ENCODE measurements at places on chromosomes 11 and 22.

GRCh38 chr22:25346859-25347751 lies 127.7 kb downstream of the CRYBB2 start:
- no peak for DNase-seq

GRCh38 chr11:67409781-67410368 lies 5.6 kb upstream of the CARNS1 start:
- DNase-seq, result no peak

GRCh38 chr11:22342211-22343031 lies 4.2 kb downstream of the SLC17A6 start:
- DNase-seq, result no peak

DNA sequence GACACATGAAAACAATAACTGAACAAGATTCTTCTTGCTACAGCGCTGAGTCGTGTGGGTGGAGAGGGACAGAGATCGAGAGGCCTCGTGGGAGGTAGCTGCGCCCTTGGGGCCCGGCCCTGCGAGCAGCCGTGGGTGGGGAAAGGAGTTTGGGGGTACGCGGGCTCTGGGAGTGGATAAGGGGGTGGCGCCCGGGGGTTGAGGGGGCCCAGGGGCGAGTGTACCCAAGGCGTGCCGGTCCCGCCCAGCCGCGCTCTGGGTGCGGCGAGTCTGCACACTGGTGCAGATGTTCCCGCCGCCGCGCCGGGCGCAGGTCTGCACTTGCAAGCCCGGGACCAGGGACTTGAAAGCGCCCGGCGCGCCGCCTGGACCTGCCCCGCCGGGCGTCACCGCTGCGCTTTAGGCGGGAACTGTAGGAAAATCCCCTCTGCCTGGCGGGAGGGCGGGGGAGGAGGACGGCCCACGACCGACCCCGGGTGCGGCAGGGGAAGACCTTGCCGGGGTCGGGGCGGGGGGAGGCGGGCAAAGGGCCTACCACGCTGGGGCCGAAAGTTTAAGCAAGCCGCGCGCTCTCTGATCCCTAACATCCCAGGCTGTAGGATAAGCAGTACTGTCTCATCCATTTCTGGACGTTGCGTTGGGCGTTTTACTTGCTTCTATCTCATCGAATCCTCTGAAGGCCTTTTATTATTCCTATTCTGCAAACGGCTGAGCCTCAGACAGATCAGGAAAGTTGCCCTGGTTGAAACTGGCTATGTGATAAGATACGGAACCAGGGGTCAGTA lies 1.4 kb upstream of the KREMEN1 start:
- DNase-seq, result peak; percentile 42

- no peak for DNase-seq
Measured at GRCh38 chr11:1770528-1770927, 6.8 kb upstream of the CTSD start.

Measured in T-cell (primary cell).